ENCODE measurements at places on chromosomes 2 and 18.

DNA sequence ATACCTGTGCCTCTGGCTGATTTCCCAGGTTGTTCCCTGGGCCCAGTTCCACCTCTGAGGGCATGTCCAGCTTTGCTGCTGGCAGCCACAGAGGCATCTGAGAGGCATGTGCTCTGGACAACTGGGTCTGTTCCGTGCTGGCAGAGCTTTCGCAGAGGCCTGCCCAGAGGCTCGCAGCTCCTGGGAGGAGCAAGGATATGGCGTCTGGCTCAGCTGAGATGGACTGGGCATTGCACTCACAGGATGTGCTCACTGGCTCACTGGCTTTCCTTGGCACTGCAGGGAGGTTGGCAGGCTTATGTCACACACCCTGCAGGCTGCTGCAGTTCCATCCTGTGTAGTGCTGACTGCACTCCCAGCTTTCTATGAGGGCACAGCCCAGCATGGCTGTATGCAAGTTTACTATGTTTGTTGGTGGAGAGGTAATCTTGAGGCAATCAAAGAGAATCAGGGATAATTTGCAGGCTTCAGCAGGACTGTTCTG, 172.3 kb downstream of the PRKCE start:
- peak; percentile 6 for DNase-seq

DNA sequence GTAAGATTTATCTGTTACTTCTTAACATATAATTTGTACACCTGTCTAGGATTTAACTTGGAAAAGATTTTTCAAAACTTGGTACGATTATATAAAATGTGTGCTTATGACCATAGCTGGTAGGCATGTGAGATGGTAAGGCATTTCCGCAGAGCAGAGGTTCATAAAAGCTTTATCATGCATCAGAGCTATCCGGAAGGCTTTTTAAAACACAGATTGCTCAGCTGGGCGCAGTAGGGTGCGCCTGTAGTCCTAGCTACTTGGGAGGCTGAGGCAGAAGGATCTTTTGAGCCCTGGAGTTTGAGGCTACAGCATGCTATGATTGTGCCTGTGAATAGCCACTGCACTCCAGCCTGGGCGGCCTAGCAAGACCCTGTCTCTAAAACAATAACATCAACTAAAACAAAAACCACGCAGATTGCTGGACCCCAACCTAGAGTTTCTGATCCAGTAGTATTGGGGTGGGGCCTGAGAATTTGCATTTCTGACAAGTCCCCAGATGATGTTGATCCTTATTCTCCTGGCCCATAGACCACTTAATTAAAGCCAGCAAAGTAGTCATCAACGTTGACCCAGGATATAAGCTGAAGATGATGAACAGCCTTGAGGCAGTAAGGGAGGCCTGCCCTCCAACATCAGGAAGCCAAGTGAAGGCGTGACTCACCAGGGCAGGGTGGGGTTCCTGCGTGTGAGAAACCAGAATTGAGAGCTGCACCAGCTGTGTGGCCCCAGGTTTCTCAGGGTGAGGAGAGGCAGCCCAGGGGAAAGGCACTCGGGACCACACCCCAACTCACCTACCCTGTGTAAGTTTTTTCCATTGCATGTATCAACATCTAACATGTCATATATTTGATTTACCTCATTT, 21.6 kb upstream of the SLC20A1 start:
- DNase-seq: no peak

- DNase-seq: no peak
These were observed 1402.3 kb upstream of the LRRTM1 start for GRCh38 chr2:81706856-81707255.

- no peak for DNase-seq
These were observed 21.6 kb downstream of the ASAP2 start for GRCh38 chr2:9228088-9228751.

DNA sequence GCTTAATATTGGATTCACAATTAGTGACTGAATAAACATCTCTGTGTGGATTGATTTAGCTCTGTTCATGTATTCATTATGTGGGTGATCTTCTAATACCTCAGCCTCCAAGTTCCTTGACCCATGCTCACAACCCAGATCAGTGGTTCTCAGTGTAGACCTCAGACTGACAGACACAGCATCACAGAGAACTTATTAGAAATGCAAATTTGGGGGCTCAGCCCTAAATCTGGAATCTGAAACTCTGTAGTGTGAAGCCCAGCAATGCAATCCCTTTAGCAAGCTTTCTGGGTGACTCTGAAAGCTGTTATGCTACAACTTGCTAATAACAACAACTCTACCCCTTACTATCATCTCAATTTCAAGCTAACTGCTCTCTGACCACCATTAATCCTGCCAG, 273.1 kb upstream of the FANCL start:
- DNase-seq: no peak

GRCh38 chr18:3118195-3119010, 101.4 kb downstream of the MYOM1 start:
- no peak for DNase-seq

DNA sequence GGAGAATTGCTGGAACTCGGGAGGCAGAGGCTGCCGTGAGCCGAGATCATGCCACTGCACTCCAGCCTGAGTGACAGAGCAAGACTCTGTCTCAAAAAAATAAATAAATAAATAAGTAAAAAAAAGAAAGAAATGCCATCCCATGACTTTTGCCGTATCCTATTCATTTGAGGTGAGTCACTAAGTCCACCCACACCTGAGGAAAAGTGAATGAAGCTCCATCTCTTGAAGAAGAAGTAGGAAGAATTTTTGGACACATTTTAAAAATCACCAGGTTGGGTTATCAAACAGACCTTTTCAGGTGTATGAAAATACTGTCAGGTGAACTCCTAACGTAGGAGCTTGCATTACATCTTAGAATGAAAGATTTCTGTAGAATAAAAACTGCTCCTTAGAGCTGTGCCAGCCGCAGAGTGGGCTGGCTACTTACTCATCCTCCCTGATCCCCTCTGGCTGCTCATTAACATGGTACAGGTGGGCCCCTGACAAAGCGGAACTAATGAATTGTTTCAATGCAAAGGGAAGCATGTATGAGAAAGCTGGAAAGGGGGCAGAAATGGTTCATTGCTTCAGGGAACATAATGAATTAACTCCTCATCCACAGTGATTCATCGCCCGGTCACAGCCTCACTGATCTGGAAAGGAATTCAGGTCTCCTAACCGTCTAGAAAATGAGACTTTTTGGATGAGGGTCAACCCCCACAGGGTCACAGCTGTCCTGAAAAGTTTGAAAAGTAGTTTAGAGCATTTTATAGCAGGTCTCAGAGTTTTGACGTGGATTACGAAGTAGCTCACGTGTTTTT, 191.4 kb downstream of the SPP2 start:
- DNase-seq: no peak

GRCh38 chr2:42877511-42877910, 85.1 kb upstream of the HAAO start:
- no peak for DNase-seq

- no peak for DNase-seq
These were observed 213.4 kb downstream of the NEDD4L start for GRCh38 chr18:58257461-58257860.

- peak; percentile 11 for DNase-seq
These were observed 18.1 kb downstream of the NABP1 start for GRCh38 chr2:191696001-191696400.

GRCh38 chr2:39059366-39059952, 61.4 kb downstream of the SOS1 start:
- peak; percentile 34 for DNase-seq
